ENCODE measurements at places on chromosomes 11 and 22.

- no peak for DNase-seq
These were observed 6.2 kb downstream of the B3GNT6 start for GRCh38 chr11:77040401-77040777.

- no peak for DNase-seq
These were observed 15.5 kb upstream of the MS4A12 start for GRCh38 chr11:60477035-60477445.

DNA sequence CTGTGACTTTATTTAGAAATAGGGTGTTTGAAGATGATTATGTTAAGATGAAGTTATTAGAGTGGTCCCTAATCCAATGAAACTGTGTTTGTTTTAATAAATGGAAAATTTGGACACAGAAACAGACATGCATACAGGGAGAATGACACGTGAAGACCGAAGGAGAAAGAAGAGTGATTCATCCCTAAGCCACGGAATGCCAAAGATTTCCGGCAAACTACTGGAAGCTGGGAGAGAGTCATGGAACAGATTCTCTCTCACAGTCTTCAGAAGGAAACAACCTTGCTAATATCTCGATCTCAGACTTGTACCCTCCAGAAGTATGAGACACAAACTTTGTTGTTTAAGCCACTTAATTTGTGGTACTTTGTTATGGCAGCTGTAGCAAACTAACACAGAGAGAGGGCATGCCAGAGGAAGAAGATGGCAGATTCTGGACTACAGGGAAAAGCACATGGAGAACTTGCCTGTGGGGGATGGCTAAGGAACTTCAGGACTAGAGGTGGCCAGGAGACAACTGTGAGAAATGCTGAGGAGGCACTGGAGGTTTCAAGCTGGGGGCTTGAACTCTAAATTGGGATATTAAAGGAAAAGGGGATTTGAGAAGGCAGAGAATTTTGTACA is 733.5 kb upstream of the CCDC90B start:
- no peak for DNase-seq

DNA sequence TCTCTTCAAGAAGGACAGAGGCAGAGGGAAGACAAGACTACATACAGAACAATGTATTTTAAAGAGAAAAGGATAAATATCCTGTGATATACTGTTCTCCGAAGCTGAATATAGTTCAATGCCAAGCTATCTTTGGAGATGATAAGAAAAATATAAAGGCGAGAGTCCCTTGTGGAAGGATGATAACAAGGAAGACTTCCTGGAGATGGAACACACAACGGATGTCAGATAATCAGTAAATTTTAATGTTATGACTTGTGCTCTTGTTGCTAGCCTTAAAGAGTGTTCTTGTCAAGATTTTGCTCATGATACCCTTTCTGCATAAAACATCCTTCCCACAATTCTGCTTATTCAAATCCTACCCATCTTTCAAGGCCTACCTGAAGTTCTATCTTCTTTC is 6.8 kb upstream of the CTR9 start:
- no peak for DNase-seq

DNA sequence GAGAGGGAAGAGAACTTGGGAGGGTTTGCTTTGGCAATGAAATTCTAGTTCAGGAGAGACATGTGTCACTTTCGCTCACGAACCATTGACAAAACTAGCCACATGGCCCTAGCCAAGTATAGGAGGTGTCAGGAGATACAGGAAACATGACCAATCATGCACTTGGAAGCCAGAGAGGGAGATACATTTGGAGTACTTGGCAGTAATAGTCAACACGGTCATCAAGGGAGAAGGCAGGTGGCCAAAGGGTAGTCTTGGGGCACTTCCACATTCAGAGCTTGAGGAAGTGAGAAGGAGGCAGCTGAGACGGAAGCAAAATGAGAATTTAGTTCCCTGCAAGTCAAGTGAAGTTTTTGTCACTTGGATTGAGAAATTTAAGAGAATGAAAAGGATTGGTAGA is 26.4 kb upstream of the KIRREL3 start:
- no peak for DNase-seq

DNA sequence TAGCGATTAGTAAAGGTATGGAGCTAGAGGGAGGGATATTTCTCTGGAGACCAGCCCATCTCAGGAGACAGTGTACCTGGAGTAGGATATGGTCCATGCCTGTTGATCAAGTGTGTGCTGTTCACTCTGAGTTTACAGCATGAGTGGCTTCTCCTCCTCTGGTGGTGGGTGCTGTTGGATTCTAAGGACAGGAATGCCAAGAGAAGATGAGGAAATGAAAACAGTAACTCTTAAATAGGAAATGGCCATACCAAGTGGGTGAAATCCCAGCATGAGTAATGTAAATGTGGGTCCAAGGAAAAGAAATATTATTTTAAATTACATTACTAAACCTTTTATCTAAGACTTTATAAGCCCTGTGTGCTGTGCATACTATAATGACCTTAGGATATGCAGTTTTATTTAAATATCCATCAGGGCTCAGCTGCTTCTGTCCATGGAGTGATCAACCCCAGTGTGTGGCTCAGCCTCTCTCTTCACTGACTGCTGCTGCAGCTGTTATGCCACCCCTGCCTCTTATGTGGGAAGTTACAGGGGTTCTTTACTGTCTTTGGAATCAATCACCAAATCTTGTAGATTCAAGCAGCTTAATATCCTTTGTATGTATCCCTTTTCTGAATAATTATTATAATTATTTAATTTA is 54.3 kb downstream of the FAT3 start:
- no peak for DNase-seq

DNA sequence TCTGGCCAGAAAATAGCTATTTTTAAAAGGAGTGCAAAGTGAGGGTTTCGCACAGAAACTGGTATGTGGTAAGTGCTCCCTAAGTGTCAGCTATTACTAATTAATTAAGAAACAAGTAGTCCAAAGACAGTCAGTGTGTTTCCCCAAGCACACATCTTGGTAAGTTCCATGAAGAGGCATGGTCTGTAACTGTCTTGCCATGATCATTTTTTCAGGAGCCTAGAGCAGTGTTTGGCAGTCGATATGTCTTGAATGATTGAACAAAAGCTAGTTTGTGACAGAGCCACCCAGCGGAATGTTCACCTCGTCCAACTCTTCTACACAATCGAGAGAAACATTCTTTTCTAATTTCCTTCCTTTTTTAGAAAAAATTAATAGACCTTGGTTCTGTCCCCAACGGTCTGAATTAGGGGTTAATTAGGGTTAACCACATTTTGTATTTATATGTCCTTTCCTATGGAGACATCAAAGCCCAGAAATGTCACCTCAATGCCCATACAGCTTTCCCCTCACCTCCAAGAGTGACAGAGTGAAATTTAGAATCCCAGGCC is 57.6 kb upstream of the FTH1 start:
- DNase-seq = no peak

DNA sequence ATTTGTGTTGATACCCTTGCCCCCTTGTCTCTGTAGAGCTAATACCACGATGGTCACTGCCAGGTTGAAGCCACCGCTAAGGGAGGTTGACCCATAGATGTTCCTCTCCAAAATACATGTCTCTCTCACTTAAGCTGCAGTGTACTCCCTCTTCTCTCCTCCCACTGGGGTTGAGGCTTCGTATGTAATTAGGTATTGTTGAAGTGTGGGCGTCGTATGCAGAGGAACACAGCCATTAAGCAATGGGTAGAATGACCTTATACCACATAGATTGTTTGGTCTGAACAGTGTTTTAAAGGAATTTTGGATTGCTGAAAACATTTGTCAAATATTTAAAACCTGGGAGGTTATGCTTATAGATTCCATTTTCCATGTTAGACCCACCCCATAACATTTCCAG is 71.9 kb downstream of the TRAF6 start:
- DNase-seq = no peak

GRCh38 chr11:22878039-22878438 is 17.8 kb upstream of the CCDC179 start:
- DNase-seq = no peak

GRCh38 chr11:10695833-10696232 is 2.3 kb upstream of the IRAG1 start:
- DNase-seq = no peak

GRCh38 chr22:30386608-30386959 is 627 bp downstream of the RNF215 start:
- DNase-seq = no peak
